ENCODE measurements at places on chromosomes 2 and 18. TPM values are rescaled to one million over a fixed set of nuclear protein-coding genes. Genes with fewer than 3 reads are reported as not detected.

- H3K4me3 ChIP-seq: no peak overlapping the region
- no peaks in the 10 kb centered on the region for H3K36me3 ChIP-seq
- H3K27me3 ChIP-seq: no peaks in the 10 kb centered on the region
- DNase-seq: no peak
- H3K4me1 ChIP-seq: no peaks in the 10 kb centered on the region
- no peak overlapping the region for H3K27ac ChIP-seq
Measured at GRCh38 chr2:232628466-232629128, 4.8 kb upstream of the EFHD1 start.

GRCh38 chr2:181988154-181988924 lies 2.7 kb downstream of the PPP1R1C start:
- H3K4me1 ChIP-seq: peaks cover 4% of the 10 kb centered on the region
- H3K27me3 ChIP-seq: no peaks in the 10 kb centered on the region
- H3K4me3 ChIP-seq: no peak overlapping the region
- no peak for DNase-seq

DNA sequence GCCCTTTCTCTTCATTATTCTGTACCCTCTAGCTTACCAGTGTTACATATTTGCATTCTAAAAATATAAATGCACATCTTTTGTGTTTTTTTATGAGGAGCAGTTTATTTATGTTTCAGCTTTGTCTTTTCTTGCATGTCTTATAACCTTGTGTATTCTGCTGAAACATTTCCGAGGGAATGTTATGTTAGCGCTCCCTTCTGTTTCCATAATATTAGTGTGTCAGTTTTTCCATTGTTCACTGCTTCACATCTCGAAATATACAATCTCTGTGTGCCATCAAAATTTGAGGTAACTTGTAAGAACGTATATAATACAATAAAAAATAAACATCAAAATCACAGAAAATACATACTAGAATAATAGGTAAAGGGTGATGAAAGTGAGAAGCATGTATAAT lies 153.3 kb downstream of the PKP4 start:
- H3K4me1 ChIP-seq: no peaks in the 10 kb centered on the region
- DNase-seq: no peak
- H3K36me3 ChIP-seq: no peaks in the 10 kb centered on the region
- H3K4me3 ChIP-seq: no peak overlapping the region
- H3K27ac ChIP-seq: no peak overlapping the region

- H3K27ac ChIP-seq: no peak overlapping the region
- H3K36me3 ChIP-seq: no peaks in the 10 kb centered on the region
- no peaks in the 10 kb centered on the region for H3K4me1 ChIP-seq
- H3K4me3 ChIP-seq: no peak overlapping the region
- no peaks in the 10 kb centered on the region for H3K27me3 ChIP-seq
- DNase-seq: no peak
Measured at GRCh38 chr2:169071455-169071854, 2.1 kb downstream of the DHRS9 start.

DNA sequence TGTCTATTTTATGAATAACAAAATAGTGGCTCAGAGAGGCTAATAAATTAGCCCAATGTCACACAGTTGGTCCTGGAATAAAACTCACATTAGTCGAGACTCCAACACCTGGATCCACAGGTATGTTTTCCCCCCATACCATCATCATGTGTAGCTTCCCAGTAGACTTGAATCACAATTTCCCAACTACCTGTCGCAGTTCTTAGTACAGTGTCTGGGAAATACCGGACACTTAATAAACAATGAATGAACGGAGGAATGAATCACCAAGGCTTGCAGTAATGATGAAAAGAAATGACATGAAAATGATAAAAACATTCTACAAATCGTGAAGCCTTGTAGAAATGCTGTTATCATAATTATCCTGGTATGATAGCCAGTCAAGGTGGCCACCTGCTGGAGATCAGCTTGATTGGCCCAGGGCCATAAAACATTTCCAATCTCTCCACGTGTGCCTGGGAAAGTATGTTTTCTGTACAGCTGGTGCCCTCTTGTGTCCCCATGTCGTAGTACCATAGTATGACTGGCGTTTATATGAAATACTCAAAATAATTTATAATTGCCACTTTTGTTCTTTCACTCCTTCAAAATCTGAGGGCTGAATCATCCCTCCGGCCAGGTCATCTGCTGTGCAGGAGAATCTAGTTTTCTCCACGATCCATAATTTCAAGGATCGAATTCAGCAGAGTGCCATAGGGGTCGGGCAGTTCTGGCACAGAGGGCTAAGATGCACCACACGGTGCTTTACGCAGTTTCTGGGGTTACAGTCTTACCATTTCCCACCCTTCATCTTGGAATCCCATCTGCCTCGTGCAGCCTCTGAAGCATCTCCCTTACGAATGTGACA lies 95.4 kb downstream of the LAMA1 start:
- no peak for DNase-seq
- no peak overlapping the region for H3K27ac ChIP-seq
- no peak overlapping the region for H3K4me3 ChIP-seq
- no peaks in the 10 kb centered on the region for H3K4me1 ChIP-seq
- H3K27me3 ChIP-seq: no peaks in the 10 kb centered on the region

Gene ABHD3
- 22.6 TPM for polyA plus RNA-seq

GRCh38 chr2:42924418-42924886 lies 132.1 kb upstream of the HAAO start:
- no peaks in the 10 kb centered on the region for H3K36me3 ChIP-seq
- DNase-seq: peak; percentile 73
- H3K4me3 ChIP-seq: no peak overlapping the region

Gene ALPG
- not detected for polyA plus RNA-seq

GRCh38 chr2:31192396-31192795 lies 24.9 kb downstream of the CAPN14 start:
- no peak overlapping the region for H3K27ac ChIP-seq
- no peak for DNase-seq
- no peak overlapping the region for H3K4me3 ChIP-seq

GRCh38 chr2:18934886-18935285 lies 345.5 kb upstream of the NT5C1B start:
- H3K4me3 ChIP-seq: no peak overlapping the region
- no peaks in the 10 kb centered on the region for H3K36me3 ChIP-seq
- no peak for DNase-seq
- no peaks in the 10 kb centered on the region for H3K4me1 ChIP-seq
- no peaks in the 10 kb centered on the region for H3K27me3 ChIP-seq
- no peak overlapping the region for H3K27ac ChIP-seq

Gene KCNF1
- polyA plus RNA-seq: not detected

DNA sequence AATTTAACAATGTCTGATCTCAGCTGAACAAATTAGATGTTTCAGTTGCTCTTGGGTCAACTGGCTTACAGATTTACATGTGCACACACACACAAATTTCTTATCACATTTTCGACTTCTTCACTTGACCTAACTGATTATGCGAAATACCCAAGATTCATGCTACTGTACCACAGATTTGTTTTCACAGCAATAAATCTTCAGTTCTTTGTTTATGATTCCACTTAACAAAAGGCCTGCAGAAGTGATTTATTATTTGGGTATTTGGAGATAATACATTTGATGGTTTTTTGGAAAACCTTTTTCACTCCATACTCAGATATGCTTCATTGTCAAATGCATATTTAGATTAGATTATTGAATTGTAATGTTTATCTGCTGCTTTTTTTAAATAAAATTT lies 129.0 kb downstream of the GALNT1 start:
- no peak for DNase-seq
- H3K4me3 ChIP-seq: no peak overlapping the region
- H3K4me1 ChIP-seq: no peaks in the 10 kb centered on the region
- H3K27me3 ChIP-seq: no peaks in the 10 kb centered on the region

DNA sequence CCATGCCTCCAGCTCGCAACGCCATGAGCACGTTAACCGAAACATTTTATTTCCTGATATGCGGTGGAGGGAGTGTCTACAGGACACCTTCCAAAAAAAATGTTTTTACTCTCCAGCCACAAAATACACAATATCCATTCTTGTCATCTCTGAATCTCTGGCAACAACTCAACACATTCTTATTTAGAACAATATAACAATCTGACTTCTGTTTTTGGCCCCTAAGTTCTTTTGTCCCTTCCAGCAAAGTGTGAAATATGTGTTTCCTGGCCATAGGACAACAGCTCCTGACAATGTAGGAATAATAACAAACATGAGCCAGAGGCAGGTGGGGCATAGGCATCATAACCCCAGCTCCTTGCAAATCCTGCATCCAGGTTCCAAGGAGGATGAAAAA lies 163.0 kb downstream of the DDX1 start:
- no peaks in the 10 kb centered on the region for H3K36me3 ChIP-seq
- H3K4me1 ChIP-seq: no peaks in the 10 kb centered on the region
- no peak overlapping the region for H3K27ac ChIP-seq

Gene CHCHD5
- 32.0 TPM for polyA plus RNA-seq

DNA sequence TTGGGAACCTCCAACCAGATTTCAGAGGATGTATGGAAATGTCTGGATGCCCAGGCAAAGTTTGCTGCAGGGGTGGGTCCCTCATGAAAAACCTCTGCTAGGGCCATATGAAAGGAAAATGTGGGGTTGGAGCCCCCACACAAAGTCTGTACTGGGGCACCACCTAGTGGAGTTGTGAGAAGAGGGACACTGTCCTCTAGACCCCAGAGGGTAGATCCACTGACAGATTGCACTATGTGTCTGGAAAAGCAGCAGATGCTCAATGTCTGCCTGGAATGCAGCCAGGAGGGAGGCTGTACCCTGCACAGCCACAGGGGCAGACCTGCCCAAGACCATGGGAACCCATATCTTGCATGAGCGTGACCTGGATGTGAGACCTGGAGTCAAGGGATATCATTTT lies 573.7 kb upstream of the NXPH2 start:
- no peak for DNase-seq
- H3K27ac ChIP-seq: no peak overlapping the region
- H3K27me3 ChIP-seq: no peaks in the 10 kb centered on the region
- no peak overlapping the region for H3K4me3 ChIP-seq
- no peaks in the 10 kb centered on the region for H3K36me3 ChIP-seq
